Uterine smooth muscle cell (primary cell): ENCODE measurements at places on chromosomes 12 and 14. TPM values are rescaled to one million over a fixed set of nuclear protein-coding genes. Genes with fewer than 3 reads are reported as not detected.

Gene IGFBP6
- 300 and 444 TPM in 2 replicates for total RNA-seq

Gene MBIP
- total RNA-seq: 10.0 and 12.2 TPM in 2 replicates

Gene SIX1
- 0.12 and 0.33 TPM in 2 replicates for total RNA-seq

Gene ZFHX2
- 0.11 and 0.62 TPM in 2 replicates for total RNA-seq
